ENCODE measurements at places on chromosomes 1 and 21. TPM values are rescaled to one million over a fixed set of nuclear protein-coding genes. Genes with fewer than 3 reads are reported as not detected.

NUDC gene
- total RNA-seq: 20.3 TPM

GRCh38 chr1:49197081-49197480 is 420.4 kb upstream of the BEND5 start:
- DNase-seq: no peak

GRCh38 chr1:25549273-25550154 is 6.1 kb downstream of the LDLRAP1 start:
- DNase-seq: peak; percentile 92

S100A8 gene
- 1.6 TPM for total RNA-seq

- DNase-seq: no peak
Measured at GRCh38 chr1:87887100-87887499, 558.4 kb downstream of the LMO4 start.

GRCh38 chr21:41901099-41901498 is 22.0 kb upstream of the PRDM15 start:
- no peak for DNase-seq

All from transverse colon (tissue), 4 donors.